ENCODE measurements at places on chromosomes 6 and 20. TPM values are rescaled to one million over a fixed set of nuclear protein-coding genes. Genes with fewer than 3 reads are reported as not detected.

PXDC1 gene
- 45.3 TPM for total RNA-seq

TFAP2A gene
- total RNA-seq = 3.8 TPM

DNA sequence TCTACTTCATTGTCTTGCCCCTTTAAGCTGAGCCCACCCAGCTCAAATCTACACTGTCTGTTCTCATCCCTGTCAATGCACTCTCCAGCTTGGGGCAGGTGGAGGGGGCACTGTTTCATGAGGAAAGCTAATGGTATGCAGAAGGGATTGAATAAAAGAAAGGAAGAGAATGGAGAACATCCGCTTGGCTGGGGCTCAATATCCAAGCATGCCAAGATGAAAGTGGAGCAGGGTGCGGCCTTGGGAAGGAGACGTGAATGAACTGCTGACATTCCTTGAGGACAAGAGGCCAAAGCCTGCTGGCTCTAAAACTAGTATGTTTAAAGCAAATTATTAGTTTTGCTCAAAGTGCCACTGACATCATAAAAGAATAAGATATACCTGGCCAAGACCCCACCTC lies 24.2 kb downstream of the AKAP12 start:
- no peak for DNase-seq

- no peak for DNase-seq
These were observed 37.8 kb downstream of the ZC2HC1B start for GRCh38 chr6:143901885-143902750.
